Immature natural killer cell (primary cell): ENCODE measurements at places on chromosomes 12 and 14.

DNA sequence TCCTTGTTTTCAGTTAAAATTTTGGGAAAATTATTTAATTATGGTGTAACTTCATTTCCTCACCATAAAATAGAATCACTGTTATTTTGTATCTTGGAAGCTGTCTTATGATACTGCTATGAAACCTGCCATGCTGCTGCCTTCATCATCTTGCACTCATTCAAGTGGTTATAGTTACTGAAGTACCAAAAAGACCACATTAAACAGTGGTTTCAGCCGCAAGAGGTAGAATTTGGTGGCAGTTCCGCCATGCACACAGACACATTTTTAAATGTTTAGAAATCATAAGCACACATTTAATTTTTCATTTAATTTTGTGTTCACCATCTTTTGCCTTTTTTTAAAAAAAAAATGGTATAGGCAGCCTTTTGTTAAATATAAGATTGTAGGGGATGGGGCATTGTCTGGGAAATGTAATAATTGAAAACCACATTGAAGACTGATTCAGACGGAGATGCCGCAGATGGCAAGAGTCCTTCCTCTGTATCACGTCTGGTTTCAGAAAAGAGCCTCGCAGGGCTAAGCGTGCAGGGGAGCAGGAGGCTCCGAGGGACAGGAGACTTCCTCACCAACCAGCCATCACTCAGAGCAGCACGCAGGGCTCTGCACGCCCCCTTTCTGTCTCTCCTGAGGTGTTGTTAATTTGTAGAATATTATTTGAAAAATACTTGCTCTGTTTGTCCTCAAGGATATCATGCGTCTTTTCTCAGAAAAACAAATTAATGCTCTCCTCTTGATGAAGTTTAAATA lies 115.2 kb upstream of the PELI2 start:
- peak; percentile 19 for DNase-seq

GRCh38 chr12:62813031-62813829 lies 121.7 kb downstream of the PPM1H start:
- no peak for DNase-seq

- DNase-seq = no peak
These were observed 154.9 kb upstream of the PLEKHG7 start for GRCh38 chr12:92547906-92548305.

- no peak for DNase-seq
These were observed 206.3 kb downstream of the ACSS3 start for GRCh38 chr12:81284137-81284536.

- no peak for DNase-seq
These were observed 581.2 kb downstream of the ALG10 start for GRCh38 chr12:34603382-34604035.
